Activated CD8-positive, alpha-beta memory T cell treated with anti-CD3 and anti-CD28 coated beads, Interleukin-2, amount 10 ng/mL, durations not matched to agents 7 days and 5 days (primary cell): ENCODE measurements at places on chromosomes 12 and 14. TPM values are rescaled to one million over a fixed set of nuclear protein-coding genes. Genes with fewer than 3 reads are reported as not detected.

The CELA1 gene
- not detected for total RNA-seq

The EID3 gene
- total RNA-seq = 7.1 TPM

The RNASE4 gene
- total RNA-seq = 2.1 TPM

The PIANP gene
- total RNA-seq = not detected

The PPFIA2 gene
- not detected for total RNA-seq

The ZNF891 gene
- total RNA-seq = 2.0 TPM

The HOXC9 gene
- not detected for total RNA-seq

The ITPK1 gene
- total RNA-seq = 96.1 TPM

The CLMN gene
- total RNA-seq = 0.91 TPM

The ARHGAP5 gene
- total RNA-seq = 29.4 TPM

DNA sequence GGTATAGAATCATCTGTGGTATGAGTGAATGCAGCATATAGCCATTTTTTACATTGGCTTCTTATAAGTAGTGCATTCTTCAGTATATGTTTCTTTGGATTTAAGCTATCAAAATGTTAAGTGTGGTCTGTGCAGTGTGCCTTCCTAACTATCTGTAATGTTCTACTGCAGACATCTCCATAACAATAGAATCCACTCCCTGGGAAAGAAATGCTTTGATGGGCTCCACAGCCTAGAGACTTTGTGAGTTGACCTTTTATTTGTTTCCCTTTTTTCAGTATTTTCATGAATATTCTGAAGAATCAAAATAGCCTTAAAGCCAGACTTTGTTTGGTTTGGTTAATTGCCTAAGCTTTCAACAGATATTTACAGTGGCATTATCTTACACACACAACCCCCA lies 107.2 kb downstream of the ZFC3H1 start:
- H3K27ac ChIP-seq = no peak overlapping the region
- peaks cover 2% of the 10 kb centered on the region for H3K27me3 ChIP-seq
- H3K36me3 ChIP-seq = no peaks in the 10 kb centered on the region
- H3K4me1 ChIP-seq = no peaks in the 10 kb centered on the region

- no peaks in the 10 kb centered on the region for H3K36me3 ChIP-seq
- peaks cover 27% of the 10 kb centered on the region for H3K27me3 ChIP-seq
- no peaks in the 10 kb centered on the region for H3K4me1 ChIP-seq
- no peak for DNase-seq
- no peak overlapping the region for H3K4me3 ChIP-seq
These were observed 24.3 kb downstream of the DLK1 start for GRCh38 chr14:100750762-100751699.

DNA sequence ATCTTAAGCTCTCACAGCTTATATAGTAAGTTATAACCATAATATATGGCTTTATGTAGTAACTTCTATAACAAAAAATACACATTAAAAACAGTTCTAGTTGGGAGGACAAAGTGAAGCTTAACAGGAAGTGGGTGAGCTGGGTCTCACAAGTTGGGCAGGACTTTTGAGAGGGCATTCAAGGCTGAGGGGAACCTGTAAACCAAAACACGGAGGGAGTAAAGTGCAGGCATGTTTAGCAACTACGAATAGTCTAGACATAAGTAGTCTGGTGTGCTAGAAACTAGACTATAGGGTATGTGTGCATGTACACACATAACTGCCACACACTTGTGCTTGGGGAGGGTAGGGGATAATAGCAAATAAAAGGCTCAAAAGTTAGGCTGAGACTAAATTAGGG lies 14.2 kb upstream of the NEK9 start:
- peaks cover 18% of the 10 kb centered on the region for H3K36me3 ChIP-seq
- H3K27ac ChIP-seq = peak overlapping the region; percentile 38
- peaks cover 53% of the 10 kb centered on the region for H3K4me1 ChIP-seq
- DNase-seq = peak; percentile 47

GRCh38 chr14:93173943-93174395 lies 10.7 kb downstream of the MOAP1 start:
- H3K36me3 ChIP-seq = no peaks in the 10 kb centered on the region
- no peak overlapping the region for H3K27ac ChIP-seq
- no peaks in the 10 kb centered on the region for H3K27me3 ChIP-seq
- DNase-seq = no peak

DNA sequence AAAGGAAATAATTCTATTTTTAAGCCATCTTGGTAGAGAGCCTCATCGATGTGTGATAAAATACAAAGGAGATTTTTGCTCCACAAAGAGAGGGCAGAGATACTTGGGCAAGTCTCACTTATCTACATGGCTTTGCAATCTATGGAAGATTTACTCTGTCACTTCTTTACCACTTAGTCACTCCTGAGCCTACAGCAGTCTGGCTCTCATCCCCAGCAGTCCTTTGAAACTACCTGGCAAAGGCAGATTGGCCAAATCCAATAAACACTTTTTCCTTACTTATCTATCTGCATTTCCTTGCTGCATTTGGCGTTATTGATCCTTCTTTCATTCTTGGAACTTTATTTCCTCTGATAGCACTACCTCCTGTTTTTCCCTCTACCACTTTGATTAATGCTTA lies 170.0 kb downstream of the TRHDE start:
- H3K36me3 ChIP-seq = no peaks in the 10 kb centered on the region
- no peaks in the 10 kb centered on the region for H3K27me3 ChIP-seq
- no peak overlapping the region for H3K27ac ChIP-seq
- DNase-seq = no peak
- H3K4me3 ChIP-seq = no peak overlapping the region

- H3K36me3 ChIP-seq = peaks cover 34% of the 10 kb centered on the region
- peaks cover 26% of the 10 kb centered on the region for H3K4me1 ChIP-seq
- DNase-seq = no peak
- peaks cover 16% of the 10 kb centered on the region for H3K27me3 ChIP-seq
- H3K4me3 ChIP-seq = peak overlapping the region; percentile 82
These were observed 457 bp downstream of the SOCS2 start for GRCh38 chr12:93572712-93573551.

GRCh38 chr14:84225268-84225667 lies 1304.7 kb upstream of the FLRT2 start:
- H3K4me1 ChIP-seq = no peaks in the 10 kb centered on the region
- no peak overlapping the region for H3K4me3 ChIP-seq
- H3K27ac ChIP-seq = no peak overlapping the region
- H3K27me3 ChIP-seq = no peaks in the 10 kb centered on the region
- H3K36me3 ChIP-seq = no peaks in the 10 kb centered on the region

- H3K27ac ChIP-seq = no peak overlapping the region
- H3K4me1 ChIP-seq = no peaks in the 10 kb centered on the region
- peaks cover 48% of the 10 kb centered on the region for H3K27me3 ChIP-seq
- no peaks in the 10 kb centered on the region for H3K36me3 ChIP-seq
These were observed 76.9 kb upstream of the ANO4 start for GRCh38 chr12:100717733-100718067.

DNA sequence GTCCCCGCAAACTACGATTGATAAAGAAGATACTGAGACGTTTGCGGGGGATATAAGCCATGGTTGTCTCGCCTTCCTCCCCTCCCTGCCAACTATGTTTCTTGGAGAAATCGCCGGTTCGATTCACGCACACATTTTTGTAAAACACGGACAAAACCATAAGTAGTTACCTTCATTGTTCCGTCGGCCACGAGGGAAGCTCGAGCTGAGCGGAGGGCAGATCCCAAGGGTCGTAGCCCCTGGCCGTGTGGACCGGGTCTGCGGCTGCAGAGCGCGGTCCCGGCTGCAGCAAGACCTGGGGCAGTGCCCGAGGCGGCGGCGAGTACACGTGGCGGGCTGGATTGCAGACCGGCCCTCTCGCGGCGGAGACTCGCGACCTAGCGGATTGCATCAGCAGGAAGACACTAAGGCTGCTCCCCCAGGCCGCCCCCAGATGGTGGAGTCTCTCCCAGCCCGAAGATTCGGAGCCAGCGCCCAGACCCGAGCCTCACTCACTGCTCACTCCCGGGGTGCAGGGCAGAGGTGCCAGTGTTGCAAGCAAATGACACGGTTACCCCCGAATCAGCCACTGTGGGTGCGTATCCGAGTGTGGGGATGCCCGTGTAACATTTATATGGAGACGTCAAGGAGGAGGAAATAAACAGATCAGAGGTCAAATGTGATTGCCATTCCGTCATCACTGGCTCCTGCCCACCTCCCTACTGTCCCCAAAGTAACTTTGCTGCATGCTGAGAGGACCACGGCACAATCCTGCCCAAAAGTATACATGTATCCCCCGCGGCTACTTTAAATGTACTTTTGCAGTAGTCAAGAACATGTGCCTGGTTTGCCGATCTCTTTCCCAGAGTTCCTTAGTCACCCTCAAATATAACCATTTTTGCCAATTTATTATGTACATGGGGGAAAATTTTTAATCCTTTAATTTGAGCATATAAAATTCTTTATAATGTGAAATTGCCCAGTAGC lies at the start of gene BCAT1:
Gene BCAT1 (minus strand): TSS at position 345 of the 966 bp plus-strand sequence. CDS start 169 bp downstream, at position 176.
- H3K27me3 ChIP-seq = peaks cover 12% of the 10 kb centered on the region
- peak; percentile 72 for DNase-seq
- peak within 1 kb of the TSS; percentile 91 for H3K4me3 ChIP-seq
- peaks cover 14% of the 10 kb centered on the region for H3K36me3 ChIP-seq

DNA sequence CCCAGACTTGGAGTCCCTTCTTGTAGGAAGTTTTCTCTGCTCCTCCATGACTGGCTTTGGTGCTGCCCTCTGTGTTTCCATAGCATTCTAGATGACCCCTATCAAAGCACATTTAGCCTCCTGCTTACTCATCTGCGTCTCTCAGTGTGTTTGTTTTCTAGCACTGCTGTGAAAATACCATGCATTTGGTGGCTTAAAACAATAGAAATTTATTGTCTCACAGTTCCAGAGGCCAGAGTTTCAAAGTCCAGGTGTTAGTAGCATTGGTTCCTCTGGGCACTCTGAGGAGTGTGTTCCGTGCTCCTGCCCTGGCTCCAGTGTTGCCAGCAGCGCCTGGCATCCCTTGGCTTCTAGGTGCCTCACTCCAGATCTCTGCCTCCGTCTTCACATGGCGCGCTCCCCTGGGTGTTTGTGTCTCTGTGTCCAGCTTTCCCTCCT lies 86.1 kb downstream of the CACNA1C start:
- H3K27ac ChIP-seq = no peak overlapping the region
- no peak overlapping the region for H3K4me3 ChIP-seq
- no peaks in the 10 kb centered on the region for H3K4me1 ChIP-seq

- H3K27me3 ChIP-seq = no peaks in the 10 kb centered on the region
- peaks cover 60% of the 10 kb centered on the region for H3K4me1 ChIP-seq
- no peak for DNase-seq
- H3K36me3 ChIP-seq = peaks cover 61% of the 10 kb centered on the region
- no peak overlapping the region for H3K27ac ChIP-seq
These were observed 10.7 kb downstream of the SELPLG start for GRCh38 chr12:108622921-108623514.

GRCh38 chr14:79464468-79464867 lies 746.8 kb downstream of the DIO2 start:
- no peaks in the 10 kb centered on the region for H3K27me3 ChIP-seq
- no peak overlapping the region for H3K4me3 ChIP-seq
- H3K36me3 ChIP-seq = no peaks in the 10 kb centered on the region
- H3K27ac ChIP-seq = no peak overlapping the region
- DNase-seq = no peak

- no peaks in the 10 kb centered on the region for H3K36me3 ChIP-seq
- DNase-seq = no peak
- H3K27me3 ChIP-seq = no peaks in the 10 kb centered on the region
- no peak overlapping the region for H3K27ac ChIP-seq
- H3K4me3 ChIP-seq = no peak overlapping the region
- no peaks in the 10 kb centered on the region for H3K4me1 ChIP-seq
These were observed 72.6 kb downstream of the TBX3 start for GRCh38 chr12:114611145-114612018.

GRCh38 chr14:35992816-35993683 lies 166.9 kb downstream of the BRMS1L start:
- H3K36me3 ChIP-seq = no peaks in the 10 kb centered on the region
- H3K27me3 ChIP-seq = no peaks in the 10 kb centered on the region
- no peak overlapping the region for H3K4me3 ChIP-seq

- H3K4me1 ChIP-seq = no peaks in the 10 kb centered on the region
- DNase-seq = no peak
- no peaks in the 10 kb centered on the region for H3K36me3 ChIP-seq
- no peak overlapping the region for H3K4me3 ChIP-seq
- H3K27me3 ChIP-seq = peaks cover 5% of the 10 kb centered on the region
These were observed 6.8 kb downstream of the KCNMB4 start for GRCh38 chr12:70372881-70373280.

DNA sequence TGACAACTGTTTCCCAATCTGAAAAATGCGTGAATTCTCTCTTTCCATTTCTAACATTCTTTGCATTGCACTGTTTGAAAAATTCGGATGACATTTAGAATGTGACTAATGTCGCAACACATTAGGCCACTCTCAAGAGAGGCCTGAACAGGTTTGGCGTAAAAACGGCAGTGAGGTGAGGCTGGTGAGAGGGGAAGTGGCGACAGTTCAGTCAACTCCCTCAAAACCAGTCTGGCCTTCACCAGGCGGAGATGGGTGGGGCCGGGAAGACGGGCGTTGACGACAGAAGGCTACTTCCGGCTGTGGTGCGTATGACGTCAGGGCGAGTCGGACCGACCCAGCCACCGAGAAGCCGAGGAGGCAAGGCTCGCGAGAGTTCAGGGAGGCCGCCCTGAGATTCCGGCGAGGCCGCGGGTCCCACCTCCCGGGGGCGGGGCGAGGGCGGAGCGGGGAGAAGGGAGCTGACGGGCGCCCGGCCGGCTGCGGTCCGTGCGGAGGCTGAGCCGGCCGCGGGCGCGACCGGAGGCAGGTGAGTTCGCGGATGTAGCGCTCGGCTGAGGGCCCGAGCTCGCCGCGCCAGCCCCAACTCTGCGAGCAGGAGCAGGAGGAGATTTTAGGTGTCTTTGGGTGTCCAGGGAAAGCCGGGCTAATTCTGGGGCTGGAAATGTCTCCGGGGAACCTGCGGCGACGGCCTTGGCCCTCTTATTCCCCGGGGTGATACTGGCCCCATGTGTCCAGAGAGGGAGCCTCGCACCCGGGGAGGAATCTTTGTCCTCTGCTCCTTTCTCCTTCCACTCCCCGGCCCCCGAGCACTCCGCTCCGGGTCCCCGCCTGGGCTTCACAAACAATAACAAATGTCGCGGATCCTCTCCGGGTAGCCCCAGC lies at the start of gene STK38L:
Gene STK38L (plus strand): TSS at position 483 of the 885 bp plus-strand sequence. CDS start 53,435 bp downstream, outside the sequence.
- H3K36me3 ChIP-seq = peaks cover 5% of the 10 kb centered on the region
- H3K27me3 ChIP-seq = no peaks in the 10 kb centered on the region
- peak within 1 kb of the TSS; percentile 96 for H3K27ac ChIP-seq
- H3K4me3 ChIP-seq = peak within 1 kb of the TSS; percentile 98
- DNase-seq = peak; percentile 98
- peaks cover 34% of the 10 kb centered on the region for H3K4me1 ChIP-seq

- H3K27me3 ChIP-seq = no peaks in the 10 kb centered on the region
- no peak overlapping the region for H3K4me3 ChIP-seq
- peaks cover 64% of the 10 kb centered on the region for H3K4me1 ChIP-seq
- no peak for DNase-seq
- no peak overlapping the region for H3K27ac ChIP-seq
These were observed 57.2 kb downstream of the RIN3 start for GRCh38 chr14:92570674-92571262.

GRCh38 chr12:111992464-111992863 lies 20.5 kb downstream of the TMEM116 start:
- DNase-seq = no peak
- no peaks in the 10 kb centered on the region for H3K27me3 ChIP-seq
- peak overlapping the region; percentile 50 for H3K4me3 ChIP-seq
- H3K27ac ChIP-seq = peak overlapping the region; percentile 86
- H3K36me3 ChIP-seq = peaks cover 30% of the 10 kb centered on the region

DNA sequence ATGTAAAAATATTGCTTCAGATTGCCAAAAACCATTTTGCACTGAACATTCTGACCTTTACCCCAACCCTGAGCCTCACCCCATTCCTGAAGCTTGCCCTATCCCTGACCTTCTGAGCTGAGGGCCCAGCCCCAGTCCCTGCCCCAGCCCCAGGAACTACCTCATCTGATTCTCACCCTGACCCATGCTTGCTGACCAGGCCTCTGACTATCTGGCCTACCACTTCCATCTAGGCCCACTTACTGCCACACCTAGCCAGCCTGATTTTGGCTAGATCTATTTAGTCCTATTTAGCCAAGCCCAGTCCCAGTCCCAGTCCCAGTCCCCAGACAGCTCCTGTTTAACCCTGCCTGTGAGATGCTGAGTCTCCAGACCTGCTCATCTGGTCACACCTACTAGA lies 33.6 kb downstream of the OR10P1 start:
- peaks cover 5% of the 10 kb centered on the region for H3K4me1 ChIP-seq
- no peak overlapping the region for H3K27ac ChIP-seq
- DNase-seq = no peak
